COR-L47 (cell line): ENCODE measurements at places on chromosomes 2 and 18.
A peak's percentile ranks its signal among the peaks of the same experiment; 100 is the strongest.

DNA sequence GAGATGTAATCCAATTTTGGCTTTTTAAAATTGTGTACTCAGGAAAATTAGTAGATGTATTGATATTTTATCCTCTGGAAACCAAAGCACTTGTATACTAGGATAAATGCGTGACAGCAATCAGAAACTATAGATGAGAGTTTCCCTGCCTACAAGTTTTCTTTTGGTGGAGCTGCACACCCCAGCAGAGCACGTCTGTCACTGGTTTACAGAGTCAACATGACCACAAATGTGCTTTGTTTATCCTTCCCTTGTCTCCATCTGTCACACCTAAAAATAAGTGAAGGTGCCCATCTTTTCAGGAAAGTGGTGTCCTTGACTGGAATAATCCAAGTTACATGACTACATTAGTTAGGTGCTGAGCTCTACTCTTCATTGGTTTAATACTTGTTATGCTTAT, 210.4 kb upstream of the DSEL start:
- no peak for DNase-seq

- no peak for DNase-seq
Measured at GRCh38 chr2:60140185-60140584, 413.3 kb downstream of the BCL11A start.

DNA sequence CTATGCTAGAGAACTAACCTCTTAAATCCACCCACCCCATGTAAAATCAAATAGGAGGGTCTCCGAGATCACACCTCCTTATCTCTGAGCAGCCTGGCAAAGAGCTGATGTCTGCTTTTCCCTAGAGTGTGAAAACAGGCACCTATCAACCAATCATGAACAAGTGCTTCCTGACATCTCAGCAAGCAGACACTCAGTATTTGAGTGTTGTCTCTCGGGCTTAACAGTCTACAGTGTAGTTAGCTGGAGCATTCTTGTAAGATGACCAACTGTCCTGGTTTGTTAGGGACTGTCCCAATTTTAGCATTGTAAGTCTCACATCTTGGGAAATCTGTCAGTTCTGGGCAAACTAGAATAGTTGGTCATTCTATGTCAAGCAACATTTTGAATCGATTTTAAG, 26.4 kb downstream of the MARCHF4 start:
- no peak for DNase-seq

GRCh38 chr18:7622721-7623120, 55.6 kb downstream of the PTPRM start:
- DNase-seq: no peak

DNA sequence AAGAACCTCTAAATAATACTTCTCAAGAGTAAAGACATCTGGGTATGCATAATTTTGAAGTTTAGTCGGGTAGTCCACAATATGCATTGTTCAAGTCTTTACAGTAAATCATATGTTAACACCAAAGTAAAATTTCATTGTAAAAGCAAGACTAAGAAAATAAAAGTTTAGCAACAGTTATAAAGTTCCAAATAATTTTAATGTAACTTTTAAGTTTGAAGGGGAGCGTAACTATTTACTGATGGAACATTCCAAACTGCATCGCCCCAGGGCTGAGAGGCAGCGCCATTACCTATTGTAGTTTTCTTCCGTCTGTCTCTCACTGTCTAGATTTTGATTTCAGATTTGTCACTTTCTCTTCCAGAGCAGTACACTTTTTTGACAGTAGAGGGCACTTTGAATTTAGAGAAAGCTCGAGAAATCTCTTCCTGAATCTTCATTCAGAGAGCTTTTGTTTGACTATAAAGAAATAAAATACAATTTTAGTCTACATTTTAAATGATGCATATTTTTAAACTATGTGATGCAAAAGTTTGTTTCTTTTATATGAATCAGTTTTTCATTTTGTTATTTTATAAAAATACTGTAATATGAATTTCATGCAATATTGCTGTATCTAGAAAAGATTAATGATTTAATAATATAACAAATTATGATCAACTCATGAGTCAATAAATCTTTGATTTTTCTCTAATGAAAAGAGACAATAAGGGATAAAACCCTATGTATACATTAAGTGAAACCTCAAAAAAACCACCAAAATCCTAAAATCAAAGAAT, 389.8 kb downstream of the FIGN start:
- DNase-seq: peak; percentile 83

GRCh38 chr2:43293744-43294695, 67.6 kb upstream of the ZFP36L2 start:
- no peak for DNase-seq

- no peak for DNase-seq
Measured at GRCh38 chr18:9436206-9436929, 38.9 kb upstream of the RALBP1 start.

GRCh38 chr2:101036562-101036961, 34.5 kb downstream of the RPL31 start:
- peak; percentile 28 for DNase-seq

- no peak for DNase-seq
Measured at GRCh38 chr2:179655627-179656026, 205.8 kb downstream of the ZNF385B start.

- no peak for DNase-seq
Measured at GRCh38 chr2:13858626-13859025, 773.9 kb upstream of the LRATD1 start.

DNA sequence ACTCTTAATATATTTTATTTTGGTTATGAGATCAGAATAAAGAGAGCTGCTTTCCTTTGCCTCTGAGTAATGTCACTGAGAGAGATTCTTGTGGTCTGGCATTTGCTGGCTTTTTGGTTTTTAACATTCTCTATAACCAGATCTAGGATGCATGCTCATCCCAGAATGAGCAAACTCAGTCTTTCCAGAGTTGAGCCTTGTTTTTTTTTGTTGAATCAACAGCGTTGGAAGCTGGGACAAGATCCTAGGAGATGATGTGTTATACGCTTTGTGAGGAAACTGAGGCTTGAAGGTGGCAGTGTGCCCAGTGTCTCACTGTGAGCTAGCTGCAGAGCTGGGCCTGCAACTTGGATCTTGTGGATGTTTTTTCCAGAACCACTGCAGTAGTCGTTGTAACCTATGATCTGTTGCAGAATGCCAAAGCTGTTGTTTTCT, 19.5 kb downstream of the MYO1B start:
- DNase-seq: no peak

GRCh38 chr2:168450171-168450570, 5.9 kb upstream of the CERS6 start:
- DNase-seq: no peak

DNA sequence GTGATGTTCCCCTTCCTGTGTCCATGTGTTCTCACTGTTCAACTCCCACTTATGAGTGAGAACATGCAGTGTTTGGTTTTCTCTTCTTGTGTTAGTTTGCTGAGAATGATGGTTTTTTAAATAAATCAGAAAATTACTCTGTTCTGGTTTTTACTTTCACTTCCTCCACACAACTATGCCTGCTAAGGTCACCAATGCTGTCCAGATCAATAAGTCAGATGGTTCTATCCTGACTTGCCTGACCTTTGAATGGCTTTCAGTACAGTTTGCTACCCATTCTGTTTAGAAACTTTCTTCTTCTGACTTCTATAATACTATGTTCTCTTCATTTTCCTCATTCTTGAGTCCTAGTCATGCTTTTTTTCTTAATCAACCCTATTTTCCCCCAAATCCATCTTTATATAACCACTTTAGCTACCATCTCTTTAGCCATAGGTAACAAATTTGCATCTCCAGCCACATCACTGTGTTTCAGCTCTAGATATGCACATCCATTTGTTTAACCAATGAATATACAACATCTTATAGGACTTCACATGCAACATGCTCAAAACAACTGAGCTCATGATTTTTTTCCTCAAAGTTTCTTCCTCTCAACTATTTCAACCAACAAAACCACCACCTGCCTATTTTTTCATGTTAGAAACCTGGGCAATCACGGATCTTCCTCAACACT, 58.8 kb upstream of the SLC38A11 start:
- no peak for DNase-seq
